Stimulated activated CD4-positive, alpha-beta T cell treated with anti-CD3 and anti-CD28 coated beads, TNF-alpha, amount 100 ng/mL, for 48 hours (primary cell): ENCODE measurements at places on chromosomes 5 and 9.

DNA sequence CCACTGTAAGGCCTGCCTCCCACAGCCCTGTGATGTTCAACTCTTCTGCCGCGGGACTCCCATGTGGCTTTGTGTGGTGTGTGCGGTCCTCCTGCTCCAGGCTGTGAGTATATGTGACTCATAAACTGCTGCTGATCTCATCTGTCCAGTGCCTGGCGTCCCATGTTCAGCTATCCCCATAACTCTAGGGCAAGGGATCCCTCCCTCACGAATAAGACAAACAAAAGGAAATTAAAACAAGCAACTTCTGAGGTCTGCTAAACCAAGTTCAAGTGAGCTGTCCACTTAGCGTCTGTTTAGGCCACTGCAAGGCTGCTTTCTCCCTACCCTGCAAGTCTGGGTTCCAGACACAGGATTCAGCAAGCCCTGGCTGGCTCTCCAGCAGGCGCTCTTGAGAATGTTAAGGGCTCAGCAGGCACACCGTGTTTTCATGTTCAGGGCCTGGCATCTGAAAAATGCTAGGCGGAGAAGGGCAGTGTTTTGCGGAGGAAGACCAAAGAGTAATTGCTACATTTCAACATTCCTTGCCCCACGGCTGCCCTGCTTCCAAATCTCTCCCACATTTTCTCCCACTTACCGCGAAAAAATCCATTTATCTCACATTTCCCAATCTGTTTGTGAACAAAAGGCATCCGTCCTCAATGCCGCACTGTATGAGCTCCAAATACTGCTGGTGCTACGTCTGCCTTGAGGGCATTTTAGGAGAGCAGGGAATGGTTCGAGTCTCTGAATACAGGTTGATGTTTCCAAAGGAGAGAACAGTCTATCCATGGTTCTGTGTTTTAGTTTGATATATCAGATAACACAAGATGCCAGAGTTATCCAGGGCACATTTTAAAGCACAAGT lies 280.2 kb downstream of the SEMA5A start:
- DNase-seq: no peak

DNA sequence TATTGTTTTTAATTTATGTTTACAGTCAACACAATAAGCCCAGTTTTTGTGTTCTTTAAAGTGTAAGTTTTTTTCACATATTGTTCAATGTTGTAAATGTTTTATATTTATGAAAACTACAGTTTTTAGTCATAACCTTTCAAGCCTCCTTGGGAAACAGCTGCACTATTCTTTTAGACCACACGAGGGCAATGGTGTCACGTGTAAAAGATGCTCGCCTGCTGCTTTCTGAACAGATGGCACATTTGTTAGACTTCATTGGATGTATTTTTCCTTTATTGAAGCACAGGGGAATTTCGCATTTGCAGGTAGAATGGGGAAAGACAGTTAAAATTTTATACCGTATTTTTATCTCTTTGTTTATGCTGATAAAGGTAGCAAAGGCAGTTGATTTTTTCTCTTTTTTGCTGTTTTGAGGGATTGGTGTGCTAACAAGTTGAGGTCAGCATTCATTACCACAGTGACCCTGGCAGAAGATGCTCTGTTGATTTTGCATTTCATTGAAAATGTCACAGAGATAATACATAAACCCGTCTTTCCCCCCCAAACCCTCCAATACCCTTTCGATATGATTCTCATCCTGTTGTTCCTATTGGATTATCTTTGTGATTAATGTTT lies 59.0 kb downstream of the MAT2B start:
- peak; percentile 42 for DNase-seq

DNA sequence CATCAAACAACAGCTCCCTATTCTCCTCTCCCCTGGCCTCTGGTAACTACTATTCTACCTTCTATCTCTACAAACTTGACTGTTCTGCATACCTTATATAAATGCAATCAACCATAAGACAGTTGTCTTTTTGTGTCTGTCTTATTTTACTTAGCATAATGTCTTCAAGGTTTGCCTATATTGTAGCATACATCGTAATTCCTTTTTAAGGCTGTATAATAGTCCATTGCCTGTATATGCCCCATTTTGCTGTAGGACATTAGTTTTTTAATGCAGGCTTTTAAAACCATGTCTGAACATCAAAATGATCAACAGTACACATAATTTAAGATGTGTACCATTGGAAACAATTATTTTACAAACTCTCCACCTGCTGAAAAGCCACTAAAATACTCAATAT lies 12.4 kb downstream of the ANKH start:
- no peak for DNase-seq

DNA sequence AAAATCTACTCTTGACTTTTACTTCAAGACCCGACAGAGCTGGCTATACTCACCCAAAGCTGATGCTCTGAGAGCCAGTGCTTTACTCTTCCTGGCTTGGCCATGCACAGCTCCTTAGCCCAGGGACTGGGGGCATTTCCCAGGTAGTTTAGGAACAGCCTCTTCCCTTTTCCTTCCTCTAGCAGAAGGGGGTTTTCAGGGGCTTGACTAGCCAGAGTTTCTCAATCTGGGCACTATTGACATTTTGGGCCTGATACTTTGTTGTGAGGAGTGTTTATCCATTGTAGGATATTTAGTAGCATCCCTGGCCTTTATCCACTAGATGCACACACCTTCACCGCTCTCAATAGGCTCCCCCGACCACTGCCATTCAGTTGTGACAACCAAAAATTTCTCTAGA lies 50.0 kb upstream of the RFX3 start:
- DNase-seq: no peak

DNA sequence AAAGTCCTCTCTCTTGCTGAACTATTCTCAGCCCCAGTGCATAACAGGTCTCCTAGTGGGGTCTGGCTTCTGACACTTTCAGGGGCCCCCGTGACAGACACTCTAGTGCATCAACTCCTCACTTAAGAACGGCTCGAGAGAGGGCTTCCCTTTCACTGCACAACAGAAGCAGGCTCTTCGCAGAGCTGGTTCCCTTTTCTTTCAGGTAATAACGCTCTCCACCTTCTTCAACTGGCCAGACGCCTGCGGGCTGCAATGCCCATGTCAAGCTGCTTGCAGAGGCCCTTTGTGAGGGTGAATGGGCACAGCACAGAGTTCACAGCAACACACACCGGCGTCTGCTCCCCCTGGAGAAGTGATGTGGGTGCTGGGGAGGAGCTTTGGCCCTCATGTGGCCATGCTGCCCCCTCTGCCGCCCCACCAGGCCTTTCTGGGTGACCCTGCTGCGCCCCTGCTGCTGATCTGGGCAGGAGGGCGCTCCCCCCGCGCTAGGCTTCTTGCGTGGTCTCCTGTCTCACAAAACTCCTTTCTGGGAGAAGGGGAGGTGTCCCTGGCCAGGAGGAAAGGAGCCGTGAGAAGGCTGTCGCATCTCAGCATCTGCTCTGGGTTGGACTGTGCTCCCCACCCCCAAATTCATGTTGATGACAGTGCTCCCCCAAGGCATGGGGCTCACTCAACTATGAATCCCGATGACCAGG lies 2.4 kb downstream of the MRPL36 start:
- DNase-seq: no peak

DNA sequence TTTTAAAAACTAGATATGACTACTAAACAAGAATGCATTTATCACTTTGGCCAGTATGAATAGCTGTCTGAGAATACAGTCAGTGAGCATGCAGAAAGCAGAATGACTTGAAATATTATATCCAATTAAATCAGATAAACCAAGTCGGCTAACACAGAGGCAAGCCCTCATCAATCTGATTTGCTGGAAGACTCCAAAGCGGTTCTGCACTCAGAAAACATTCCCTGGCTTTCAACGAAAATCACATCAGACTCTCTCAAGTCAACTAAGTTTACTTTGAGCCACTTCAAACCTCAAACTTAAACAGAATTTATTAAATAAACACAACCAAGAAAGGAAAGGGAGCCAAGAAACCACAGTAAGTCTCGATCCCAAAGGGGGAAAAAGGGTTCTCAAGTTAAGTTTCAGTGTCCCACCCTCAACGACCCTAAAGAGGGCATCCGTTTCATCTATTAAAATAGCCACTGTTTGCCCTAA lies 1.4 kb downstream of the MYO10 start:
- DNase-seq: no peak

GRCh38 chr5:117131048-117131679 lies 556.5 kb upstream of the SEMA6A start:
- DNase-seq: no peak

GRCh38 chr5:59724482-59725391 lies 168.8 kb downstream of the PDE4D start:
- DNase-seq: peak; percentile 18
